ENCODE measurements at places on chromosomes 11 and 22.

- H3K4me1 ChIP-seq = peaks cover 6% of the 10 kb centered on the region
- H3K4me3 ChIP-seq = no peak overlapping the region
- DNase-seq = no peak
- H3K27me3 ChIP-seq = no peaks in the 10 kb centered on the region
Measured at GRCh38 chr22:19679522-19680101, 34.7 kb upstream of the SEPTIN5 start.

- no peaks in the 10 kb centered on the region for H3K36me3 ChIP-seq
- no peak for DNase-seq
- H3K27ac ChIP-seq = no peak overlapping the region
- H3K4me3 ChIP-seq = no peak overlapping the region
Measured at GRCh38 chr11:104191124-104191523, 27.2 kb upstream of the PDGFD start.

- H3K27ac ChIP-seq = no peak overlapping the region
- DNase-seq = no peak
- no peaks in the 10 kb centered on the region for H3K4me1 ChIP-seq
- no peak overlapping the region for H3K4me3 ChIP-seq
- H3K36me3 ChIP-seq = no peaks in the 10 kb centered on the region
Measured at GRCh38 chr11:23313001-23313400, 452.7 kb upstream of the CCDC179 start.

DNA sequence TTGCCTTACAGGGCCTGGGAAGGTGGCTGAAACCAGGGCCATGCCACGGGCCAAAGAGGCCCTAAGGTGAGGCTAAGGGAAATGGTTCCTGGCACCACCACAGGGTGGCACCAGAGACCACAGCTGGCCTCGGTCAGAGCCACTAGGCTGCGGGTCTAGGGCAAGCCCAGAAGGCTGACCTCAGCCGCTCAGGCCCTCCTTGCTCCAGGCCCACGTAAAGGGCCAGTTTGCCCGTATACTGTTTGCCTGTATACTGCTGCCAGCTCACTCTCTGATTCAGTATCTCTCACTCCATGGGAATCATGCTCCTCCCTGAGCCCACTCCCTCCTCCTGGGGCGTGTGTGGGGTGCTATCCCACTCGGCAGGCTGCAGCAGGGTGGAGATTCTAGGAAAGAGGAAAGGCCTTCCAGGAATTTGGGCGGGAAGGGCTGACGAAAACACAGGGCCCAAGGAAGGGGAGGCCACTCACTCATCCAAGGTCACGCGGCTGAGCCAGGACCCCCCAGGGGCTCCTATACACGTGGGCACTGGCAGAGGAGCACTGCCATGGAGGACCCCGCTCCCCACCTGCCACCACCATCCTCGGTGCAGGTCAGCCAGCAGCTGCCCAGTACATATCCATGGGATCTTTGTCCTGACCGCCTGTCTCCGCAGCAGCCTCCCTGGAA is 62.4 kb downstream of the NECTIN1 start:
- H3K27ac ChIP-seq = no peak overlapping the region
- H3K4me1 ChIP-seq = peaks cover 21% of the 10 kb centered on the region
- H3K4me3 ChIP-seq = no peak overlapping the region
- peak; percentile 75 for DNase-seq
- peaks cover 6% of the 10 kb centered on the region for H3K36me3 ChIP-seq

DNA sequence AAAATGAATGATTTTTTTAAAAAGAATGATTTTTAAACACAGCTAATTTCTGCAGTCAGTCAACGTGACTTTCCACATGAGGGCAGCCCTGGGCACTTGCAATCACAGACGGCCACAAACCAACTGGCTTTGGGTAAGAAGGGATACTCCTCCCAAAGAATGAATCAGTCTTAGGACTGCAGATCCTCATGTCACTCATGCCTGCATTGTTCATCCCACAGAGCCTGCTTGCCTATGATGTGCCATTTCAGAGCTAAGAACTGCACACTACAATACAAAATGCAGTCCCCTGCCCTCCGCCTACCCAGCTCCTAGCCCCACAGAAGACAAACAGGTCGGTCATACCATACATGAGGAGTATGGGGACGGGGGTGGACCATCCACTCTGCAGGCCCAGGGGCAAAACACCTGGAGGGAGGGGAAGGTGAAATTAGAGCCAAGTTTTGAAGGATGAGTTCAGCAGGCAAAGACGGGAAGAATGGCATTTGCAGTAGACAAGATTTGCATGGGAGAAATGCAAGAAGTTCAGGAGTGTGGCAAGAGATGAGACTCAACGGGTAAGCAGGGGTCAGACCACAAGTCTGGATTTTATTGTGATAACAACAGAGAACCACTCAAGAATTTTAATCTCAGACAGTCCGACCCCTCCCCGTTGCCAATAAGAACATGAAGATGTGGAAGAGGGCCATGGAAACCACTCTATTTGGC is 24.7 kb downstream of the PACSIN2 start:
- H3K4me3 ChIP-seq = no peak overlapping the region
- H3K27me3 ChIP-seq = no peaks in the 10 kb centered on the region
- peaks cover 19% of the 10 kb centered on the region for H3K4me1 ChIP-seq

DNA sequence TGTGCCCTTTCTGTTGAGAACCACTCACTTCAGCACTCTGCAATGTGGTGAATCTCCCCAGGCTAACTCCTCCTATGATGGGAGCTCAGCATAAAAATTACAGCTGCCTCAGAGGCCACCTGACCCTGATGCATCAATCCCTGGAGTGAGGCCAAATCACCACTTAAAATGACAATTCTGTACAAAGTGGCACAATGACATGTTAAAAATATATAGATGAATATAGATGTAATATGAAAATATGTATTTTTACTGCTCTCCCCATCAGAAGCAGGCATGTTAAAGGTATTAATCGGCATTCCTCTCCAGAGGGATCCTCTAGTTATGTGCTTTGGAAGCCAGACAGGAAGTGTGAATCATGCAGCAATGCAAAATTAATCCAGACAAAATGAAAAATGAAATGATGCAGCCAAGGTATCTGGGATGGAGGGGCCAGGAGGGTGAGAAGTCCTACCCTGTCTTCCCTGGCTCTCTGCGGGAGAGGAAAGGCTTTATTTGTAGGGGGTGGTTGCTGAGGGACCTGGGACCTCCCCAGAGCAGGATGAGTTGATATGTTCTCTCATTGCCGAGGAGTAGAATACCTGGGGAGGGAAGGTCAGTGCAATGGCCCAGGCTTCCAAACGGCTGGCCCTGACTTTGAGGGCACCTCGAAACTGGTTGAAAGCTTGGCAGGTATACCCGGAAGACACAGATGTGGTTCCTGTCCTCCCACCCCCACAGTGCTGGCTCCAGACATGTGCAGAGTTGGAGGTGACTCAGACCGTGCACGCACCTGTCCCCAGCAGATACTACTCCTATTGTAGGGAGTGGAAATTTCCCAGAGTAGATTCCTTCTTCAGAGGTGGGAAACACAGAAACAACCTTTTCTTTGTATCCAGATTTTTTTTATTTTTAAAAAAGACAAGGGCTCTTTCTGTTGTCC is 347.9 kb upstream of the NCAM1 start:
- H3K27me3 ChIP-seq = no peaks in the 10 kb centered on the region
- no peak for DNase-seq
- no peaks in the 10 kb centered on the region for H3K4me1 ChIP-seq
- H3K27ac ChIP-seq = no peak overlapping the region

DNA sequence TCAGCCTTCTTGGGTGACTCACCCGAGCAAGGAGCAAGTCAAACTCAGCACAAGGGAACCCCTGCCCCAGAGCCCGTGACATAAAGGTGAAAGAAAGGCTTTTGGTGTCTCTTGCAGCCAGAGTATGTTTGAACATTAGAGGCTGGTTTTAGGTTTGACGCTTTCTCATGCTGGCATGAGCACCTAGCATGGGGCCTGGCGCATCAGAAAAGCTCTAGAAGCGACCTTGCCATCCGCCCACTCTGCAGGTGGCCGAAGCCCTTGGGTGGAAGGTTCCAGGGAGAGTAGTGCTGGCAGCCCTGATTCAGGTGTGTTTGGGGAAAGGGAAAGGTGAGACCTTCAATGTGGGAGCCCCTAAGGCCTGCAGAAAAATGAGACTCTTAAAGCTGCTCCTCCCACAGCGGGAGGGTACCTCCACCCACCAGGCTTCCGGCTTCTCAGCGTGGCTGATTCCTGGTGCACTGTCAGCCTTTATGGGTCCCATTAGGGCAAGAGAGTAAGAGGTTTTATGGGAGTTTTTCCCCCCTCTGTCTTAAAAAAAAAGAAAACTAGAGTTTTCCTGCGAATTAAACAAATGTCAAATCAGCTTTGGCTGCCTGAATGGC is 88.4 kb downstream of the GRIK4 start:
- no peak overlapping the region for H3K4me3 ChIP-seq
- H3K4me1 ChIP-seq = peaks cover 4% of the 10 kb centered on the region
- H3K27ac ChIP-seq = no peak overlapping the region
- H3K36me3 ChIP-seq = no peaks in the 10 kb centered on the region
- no peaks in the 10 kb centered on the region for H3K27me3 ChIP-seq

- H3K27ac ChIP-seq = no peak overlapping the region
- H3K36me3 ChIP-seq = no peaks in the 10 kb centered on the region
- no peak for DNase-seq
- no peak overlapping the region for H3K4me3 ChIP-seq
- H3K27me3 ChIP-seq = no peaks in the 10 kb centered on the region
- H3K4me1 ChIP-seq = peaks cover 6% of the 10 kb centered on the region
Measured at GRCh38 chr11:93291110-93291509, 39.4 kb upstream of the DEUP1 start.

DNA sequence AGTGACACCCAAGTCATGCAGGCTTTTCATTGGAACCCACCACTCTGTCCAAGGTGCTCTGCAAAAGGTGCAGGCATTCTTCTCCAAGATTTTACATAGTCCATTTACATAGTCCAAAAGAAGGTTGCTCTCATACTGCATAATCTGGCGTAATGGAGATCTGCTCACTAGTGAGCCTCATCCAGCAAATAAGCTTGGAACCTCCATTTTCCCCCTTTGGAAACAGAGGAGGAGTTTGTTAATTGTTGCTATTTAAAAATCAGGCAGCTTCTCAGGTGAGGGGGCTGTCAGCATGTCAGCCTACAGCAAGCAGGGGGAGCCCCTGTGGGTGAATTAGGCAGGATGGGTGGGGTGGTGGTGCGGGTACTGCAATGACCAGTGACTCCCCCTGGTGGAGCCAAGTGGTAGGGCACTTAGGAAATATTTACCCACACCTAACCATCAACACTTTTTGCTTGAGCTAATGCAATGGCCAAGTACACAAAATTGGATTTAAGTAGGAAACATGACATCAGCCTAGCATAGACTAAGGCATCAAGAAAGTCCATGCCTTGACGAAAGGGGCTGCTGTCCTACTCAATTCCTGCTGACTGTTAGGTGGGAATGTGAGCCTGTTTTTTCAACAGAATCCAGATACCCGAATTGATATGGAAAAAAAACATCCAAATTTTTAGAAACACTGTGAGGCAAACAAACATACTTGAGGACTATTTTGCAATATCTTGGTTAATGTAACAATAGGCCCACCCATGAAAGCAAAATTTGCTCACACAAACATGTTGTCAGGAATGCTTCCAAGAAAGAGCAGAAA is 64.5 kb downstream of the AMBRA1 start:
- no peaks in the 10 kb centered on the region for H3K36me3 ChIP-seq
- peak; percentile 56 for DNase-seq
- no peaks in the 10 kb centered on the region for H3K27me3 ChIP-seq
- no peaks in the 10 kb centered on the region for H3K4me1 ChIP-seq
- H3K4me3 ChIP-seq = no peak overlapping the region

- no peaks in the 10 kb centered on the region for H3K4me1 ChIP-seq
- no peak overlapping the region for H3K27ac ChIP-seq
- no peaks in the 10 kb centered on the region for H3K36me3 ChIP-seq
Measured at GRCh38 chr11:102457056-102457677, 4.6 kb upstream of the TMEM123 start.

DNA sequence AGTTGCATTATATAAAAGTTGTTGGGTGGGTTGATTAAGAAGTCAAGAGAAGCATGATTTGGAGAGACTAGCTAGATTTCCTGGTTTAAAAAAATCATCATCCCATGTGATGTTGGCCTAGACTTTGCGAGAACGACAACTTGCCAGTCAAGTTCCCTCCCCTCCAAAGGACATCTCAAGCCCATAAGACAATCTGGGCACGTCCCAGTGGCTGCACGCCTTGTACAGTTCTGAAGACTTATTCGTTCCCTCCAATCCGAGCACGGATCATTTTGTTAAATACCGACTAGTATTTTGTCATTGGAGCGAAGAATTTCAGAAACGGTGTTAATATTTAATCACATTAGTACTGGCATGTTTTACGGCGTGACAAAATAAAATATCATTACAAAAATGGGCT is 8.0 kb downstream of the MN1 start:
- DNase-seq = no peak
- peaks cover 8% of the 10 kb centered on the region for H3K36me3 ChIP-seq
- no peak overlapping the region for H3K27ac ChIP-seq
- no peaks in the 10 kb centered on the region for H3K27me3 ChIP-seq
- peak overlapping the region; percentile 95 for H3K4me3 ChIP-seq

GRCh38 chr22:35398591-35398973 is 1.4 kb upstream of the MCM5 start:
- no peak overlapping the region for H3K4me3 ChIP-seq
- no peak overlapping the region for H3K27ac ChIP-seq
- no peaks in the 10 kb centered on the region for H3K27me3 ChIP-seq
- peaks cover 17% of the 10 kb centered on the region for H3K4me1 ChIP-seq
- no peak for DNase-seq

DNA sequence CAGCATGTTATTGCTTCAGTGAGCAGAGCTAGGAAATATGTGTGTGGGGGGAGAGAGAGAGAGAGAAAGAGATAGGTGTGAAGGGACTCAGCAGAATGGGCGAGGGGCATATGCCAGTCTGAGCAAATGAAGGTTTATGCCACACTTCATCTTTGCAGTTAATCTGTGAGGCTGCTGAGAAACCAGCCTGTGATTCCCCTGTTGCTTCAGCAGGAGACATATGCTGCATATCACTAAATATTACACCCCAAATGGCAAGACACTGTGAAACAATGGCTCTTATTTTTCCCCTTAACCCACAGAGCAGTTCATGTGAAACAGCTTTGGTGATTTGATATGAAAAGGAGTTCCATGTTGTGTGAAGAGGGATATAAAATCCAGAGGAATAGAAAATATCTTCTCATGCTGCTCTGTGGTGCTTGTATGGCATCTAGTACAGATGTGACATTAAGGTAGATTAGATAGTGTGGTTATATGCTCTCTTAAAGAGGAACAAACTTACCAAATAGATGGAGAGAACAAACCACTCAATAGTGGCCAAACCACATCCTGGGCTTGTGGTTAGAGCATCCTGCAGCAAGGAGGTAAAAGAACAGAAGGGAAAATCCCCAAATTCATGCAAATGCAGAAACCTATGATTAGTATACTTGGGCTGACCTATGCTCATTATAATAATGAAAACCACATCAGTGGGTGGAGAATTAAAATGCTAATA is 864.2 kb downstream of the FAM181B start:
- H3K36me3 ChIP-seq = no peaks in the 10 kb centered on the region
- no peak overlapping the region for H3K27ac ChIP-seq
- H3K4me1 ChIP-seq = no peaks in the 10 kb centered on the region
- no peak for DNase-seq
- H3K4me3 ChIP-seq = no peak overlapping the region
- no peaks in the 10 kb centered on the region for H3K27me3 ChIP-seq
